ENCODE measurements at places on chromosomes 3 and 15.
A peak's percentile ranks its signal among the peaks of the same experiment; 100 is the strongest.

GRCh38 chr15:38899300-38899699 lies 334.7 kb upstream of the RASGRP1 start:
- no peak for DNase-seq

DNA sequence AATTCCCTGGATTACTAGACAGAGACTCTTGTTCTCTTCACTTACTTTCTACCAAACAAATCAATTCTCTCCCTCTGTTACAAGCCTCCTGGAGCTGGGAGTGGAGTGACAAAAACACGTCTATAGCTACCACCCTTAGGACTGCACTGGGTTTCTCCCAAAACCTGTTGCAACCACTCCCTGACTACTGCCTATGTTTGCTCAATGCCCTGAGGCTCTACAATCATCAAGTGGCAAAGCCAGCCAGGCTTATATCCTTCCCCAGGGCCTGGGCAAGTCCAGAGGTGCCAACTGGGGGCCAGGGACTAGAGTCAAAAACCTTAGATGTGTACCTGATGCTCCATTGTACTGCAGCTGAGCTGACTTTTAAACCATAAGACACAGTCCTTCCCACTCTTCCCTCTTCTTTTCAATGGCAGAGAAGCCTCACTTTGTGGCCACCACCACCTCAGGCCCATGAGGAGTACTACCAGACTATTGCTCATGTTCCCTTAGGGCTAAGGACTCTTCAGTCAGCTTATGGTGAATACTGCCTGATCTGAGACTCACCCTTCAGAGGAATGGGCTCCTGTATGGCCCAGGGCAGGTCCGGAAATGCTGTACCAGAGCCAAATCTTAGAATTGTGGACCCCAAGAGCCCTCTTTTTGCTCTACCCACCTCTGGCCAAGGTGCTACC lies 125.4 kb upstream of the PLCL2 start:
- DNase-seq = no peak

DNA sequence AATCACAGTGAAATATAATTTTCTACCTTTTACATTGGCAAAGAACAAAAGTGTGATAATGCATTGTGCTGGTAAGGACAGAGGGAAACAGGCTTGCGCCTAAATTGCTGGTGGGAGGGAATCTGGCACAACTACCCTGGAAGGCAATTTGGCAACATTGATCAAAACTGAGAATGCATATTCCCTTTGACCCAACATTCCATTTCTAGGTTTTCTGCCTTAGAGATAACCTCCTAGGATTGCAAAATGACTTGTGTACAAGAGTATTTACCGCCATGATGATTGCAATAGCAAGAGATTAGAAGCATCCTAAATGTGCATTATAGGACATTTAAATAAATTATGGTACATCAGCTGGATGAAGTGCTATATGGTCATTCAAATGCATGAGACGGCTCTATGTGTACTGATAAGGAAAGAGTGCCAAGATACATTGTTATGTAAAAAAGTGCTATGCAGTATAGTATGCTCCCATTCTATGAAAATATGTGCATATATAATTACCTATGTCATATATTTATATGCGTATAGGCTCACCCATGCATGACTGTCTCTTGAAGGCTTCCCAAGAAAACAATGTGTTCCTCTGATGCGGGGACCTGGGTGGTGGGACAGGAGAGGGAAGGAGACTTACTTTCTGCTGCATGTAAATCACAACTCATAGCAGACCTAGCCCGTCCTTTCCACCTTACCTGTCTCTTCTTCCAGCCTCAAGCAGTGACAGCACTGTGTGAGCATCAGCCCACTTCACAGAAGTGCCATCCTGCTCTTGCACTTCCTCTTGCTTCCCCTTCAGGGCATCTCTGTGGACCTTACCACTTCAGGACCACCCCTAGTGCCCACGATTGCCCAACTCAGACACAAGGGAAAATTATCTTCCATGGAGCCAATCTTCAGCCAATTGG lies 249.9 kb upstream of the TLE3 start:
- DNase-seq = no peak

- DNase-seq = no peak
Observed at GRCh38 chr3:12288182-12289129, at the start of gene PPARG. Gene PPARG, plus strand, starts transcription at chr3:12289070. Its CDS starts 90,642 bp downstream, at chr3:12379712.

DNA sequence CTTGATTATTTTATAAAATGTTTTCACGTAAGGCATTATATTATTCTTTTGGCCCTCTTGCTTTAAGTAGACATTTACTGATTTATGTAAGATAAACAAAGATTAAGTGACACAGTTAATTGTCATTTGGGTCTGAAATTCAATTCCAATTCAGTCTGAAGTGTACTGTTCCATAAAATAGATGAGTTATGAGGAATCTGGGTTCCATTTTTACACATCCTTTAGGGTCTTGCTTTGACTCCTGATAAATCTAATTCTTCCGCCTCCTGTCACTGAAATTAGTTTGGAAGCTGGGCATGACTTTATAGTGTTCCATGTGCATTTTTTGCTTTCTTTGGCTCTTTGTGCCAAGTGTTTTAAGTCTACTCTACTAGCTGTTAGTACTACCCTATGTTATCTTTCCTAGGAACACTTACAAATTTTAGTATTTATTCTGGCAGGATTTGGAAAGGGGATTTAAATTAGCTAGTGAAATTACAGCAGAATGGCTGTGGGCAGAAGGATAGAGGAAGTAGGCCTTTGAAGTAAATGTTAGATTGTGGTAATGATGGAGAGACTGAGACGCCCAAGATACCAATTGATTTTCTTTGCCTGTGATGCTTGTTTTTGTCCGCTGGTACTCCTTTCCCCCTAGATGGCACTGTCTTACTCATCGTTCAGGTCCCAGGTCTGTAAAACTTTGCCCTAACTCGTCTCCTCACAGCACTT lies 14.3 kb downstream of the ARL8B start:
- DNase-seq = no peak

- DNase-seq = no peak
Observed at GRCh38 chr15:73686781-73687256, 2.6 kb downstream of the CD276 start.

DNA sequence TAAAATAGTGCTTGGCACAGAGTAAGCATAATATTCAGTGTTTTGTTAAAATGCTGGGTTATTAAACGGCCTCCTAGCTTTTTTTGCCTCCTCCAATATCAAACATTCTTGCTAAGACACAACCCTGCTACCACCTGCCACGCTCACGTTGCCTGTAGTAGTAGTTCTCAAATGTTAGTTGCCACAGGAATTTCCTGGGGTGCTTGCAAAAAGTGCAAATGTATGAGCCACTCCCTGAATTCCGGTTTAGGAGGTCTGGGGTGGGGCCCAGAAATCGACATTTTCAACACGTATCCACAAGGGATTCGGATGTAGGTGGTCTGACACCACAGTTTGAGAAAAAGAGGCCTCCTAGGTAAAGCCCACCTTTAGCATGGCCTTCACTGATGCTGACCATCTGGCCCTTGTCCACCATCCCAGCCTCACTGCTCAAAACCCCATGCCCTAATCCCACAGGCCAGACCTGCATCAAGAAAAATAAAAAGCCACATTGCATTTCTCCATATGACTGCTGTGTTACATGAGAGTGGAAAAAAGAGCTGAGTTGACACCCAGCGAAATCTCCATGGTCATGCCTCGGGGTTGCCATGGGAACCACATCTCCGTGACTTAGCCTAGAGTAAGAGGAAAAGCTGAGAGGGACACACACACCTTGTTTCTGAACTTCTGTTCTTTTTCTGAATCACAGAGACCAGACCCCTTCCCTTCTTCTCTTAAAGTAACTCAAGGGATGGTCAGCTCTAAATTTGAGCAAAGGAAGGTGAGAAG lies 116.4 kb upstream of the HES1 start:
- no peak for DNase-seq

GRCh38 chr3:157549498-157549897 lies 46.3 kb upstream of the VEPH1 start:
- DNase-seq = no peak

- no peak for DNase-seq
Observed at GRCh38 chr3:14042680-14043079, 82.0 kb downstream of the CHCHD4 start.

DNA sequence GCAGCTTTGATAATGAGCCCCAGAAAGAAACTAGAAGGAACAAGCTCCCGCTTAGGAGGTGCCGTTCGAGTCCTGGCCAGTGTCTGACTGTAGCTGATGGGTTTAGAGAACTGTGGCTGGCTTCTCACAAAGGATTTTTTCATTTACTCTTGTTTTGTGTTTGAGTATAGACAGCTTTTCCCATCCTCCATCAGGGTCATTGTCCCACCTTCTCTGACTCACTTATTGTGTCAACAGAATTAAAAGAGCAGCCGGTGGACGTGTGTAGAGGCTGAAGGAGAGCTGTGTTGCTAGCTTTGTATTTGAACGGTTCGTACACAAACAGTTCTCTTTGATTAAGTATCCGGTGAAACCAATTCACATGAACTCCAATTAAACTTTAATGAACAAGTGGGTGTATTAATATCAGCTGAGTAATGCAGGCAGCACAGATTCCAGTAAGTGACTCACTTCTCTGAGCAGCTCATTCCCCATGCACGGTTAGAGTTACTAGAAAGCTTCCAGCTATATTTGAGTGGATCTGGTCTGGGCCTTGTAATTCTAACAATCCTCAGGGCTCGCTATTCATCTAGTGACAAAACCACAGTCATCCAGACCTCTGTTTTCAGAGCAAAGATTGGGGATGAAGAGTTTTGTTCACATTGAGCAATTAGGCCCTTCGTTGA lies 141.0 kb downstream of the LPP start:
- no peak for DNase-seq

GRCh38 chr3:114831861-114832260 lies 315.2 kb downstream of the ZBTB20 start:
- DNase-seq = no peak

DNA sequence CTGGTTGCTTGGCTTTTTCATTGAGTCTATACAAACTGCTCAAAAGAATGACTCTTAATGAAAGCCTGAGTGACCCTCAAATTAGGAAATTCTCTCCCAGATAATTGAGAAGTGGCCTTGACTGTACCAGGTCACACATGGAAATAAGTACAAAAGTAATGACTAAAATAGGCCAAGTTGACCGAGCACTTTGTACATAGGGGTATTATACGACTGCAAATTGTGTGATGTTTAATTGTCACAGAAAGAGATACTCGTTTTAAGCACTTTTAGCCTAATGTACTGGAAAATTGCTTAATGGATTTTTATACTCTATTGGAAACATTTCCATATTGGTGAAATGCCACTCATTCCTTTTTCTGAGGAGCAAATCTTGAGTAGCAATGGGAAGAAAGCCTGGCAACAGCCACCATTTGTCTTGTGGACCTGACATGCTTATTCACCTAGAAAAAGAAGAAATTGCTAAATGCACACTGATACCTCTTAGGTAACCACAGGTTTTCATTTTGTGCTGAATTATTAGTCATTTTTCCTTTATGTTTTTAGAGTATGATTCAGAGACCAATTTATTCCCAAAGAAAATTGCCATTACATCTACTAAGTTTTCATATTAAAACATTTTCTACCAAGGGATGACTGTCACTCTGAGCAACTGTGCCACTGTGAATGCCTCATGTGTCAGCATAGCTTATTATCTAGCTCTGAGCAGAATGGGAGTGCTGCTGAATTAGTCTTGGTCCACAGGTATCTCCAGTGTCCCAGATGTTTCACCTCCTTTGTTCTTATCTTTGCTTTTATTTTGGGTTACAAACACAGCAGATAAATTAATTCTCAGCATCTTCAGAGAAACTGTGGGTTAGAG lies 8.9 kb upstream of the PXK start:
- DNase-seq = no peak

- no peak for DNase-seq
Observed at GRCh38 chr3:170079536-170080165, 41.9 kb downstream of the GPR160 start.

- peak; percentile 17 for DNase-seq
Observed at GRCh38 chr3:141104151-141104821, 53.1 kb downstream of the SPSB4 start.
